ENCODE measurements at places on chromosomes 12 and 14. TPM values are rescaled to one million over a fixed set of nuclear protein-coding genes. Genes with fewer than 3 reads are reported as not detected.

Gene TAS2R14
- 1.4 TPM for total RNA-seq

Gene B4GALNT3
- 2.3 TPM for total RNA-seq

Gene SLC25A21
- 2.1 TPM for total RNA-seq

Gene ERP27
- not detected for total RNA-seq

Gene GRIN2B
- total RNA-seq, result not detected

Gene PPFIA2
- not detected for total RNA-seq

Gene HSP90AA1
- total RNA-seq, result 383 TPM

Gene HOXC9
- 37.2 TPM for total RNA-seq

Gene KLHDC1
- total RNA-seq, result 1.3 TPM

Gene TIMELESS
- total RNA-seq, result 46.2 TPM

Gene ANKS1B
- 9.7 TPM for total RNA-seq

Gene KIF5A
- total RNA-seq, result 3.0 TPM

Gene IFI27L2
- total RNA-seq, result 13.2 TPM

Gene ANKRD33
- 0.21 TPM for total RNA-seq

GRCh38 chr12:24900196-24900595 is 48.7 kb downstream of the BCAT1 start:
- DNase-seq, result no peak
- H3K4me1 ChIP-seq, result no peaks in the 10 kb centered on the region
- H3K4me3 ChIP-seq, result no peak overlapping the region
- H3K27ac ChIP-seq, result no peak overlapping the region

DNA sequence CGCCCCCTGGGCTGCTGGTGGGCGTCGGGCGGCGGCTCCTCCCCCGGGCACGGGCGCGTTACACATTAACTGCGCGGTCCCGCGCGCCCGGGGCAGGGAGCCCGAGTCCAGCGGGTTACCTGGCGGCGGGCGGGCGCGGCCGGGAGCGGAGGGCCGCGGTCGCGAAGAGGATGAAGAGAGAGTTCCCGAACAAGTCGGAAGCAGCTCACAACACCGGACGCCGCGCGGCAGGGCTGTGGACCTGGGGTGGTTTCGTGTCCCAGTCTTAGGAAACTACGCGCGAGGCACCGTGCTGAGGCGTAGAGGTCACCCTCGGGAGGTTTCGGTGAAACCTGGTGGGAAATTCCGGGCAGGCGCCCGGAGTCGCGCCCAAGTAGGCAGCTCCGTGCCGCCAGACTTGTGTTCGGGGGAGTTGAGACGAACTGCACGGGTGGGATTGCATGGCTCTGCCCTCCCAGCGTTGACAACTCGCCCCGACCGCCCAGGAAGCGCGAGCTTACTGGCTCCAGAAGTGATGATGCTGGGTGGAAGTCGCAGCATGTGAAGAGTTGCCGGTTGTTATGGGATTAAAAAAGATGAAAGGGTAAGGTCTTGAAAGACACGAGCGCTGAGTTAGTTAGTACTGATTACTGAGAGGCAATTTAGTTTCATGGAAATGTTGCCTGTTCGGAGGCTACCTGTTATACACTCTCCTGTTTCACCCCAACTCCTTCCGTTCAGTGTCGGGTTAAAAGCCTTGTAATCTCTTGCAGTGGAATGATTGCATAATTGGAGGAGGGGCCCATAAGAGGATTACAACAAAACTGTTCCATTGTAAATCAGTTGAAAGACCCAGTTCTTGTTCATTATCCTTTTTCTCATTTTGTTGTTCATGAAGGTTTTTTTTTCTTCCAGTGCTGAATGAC is 879 bp downstream of the RAB3IP start:
- no peak for DNase-seq
- peaks cover 4% of the 10 kb centered on the region for H3K27me3 ChIP-seq
- peak overlapping the region; percentile 84 for H3K4me3 ChIP-seq

DNA sequence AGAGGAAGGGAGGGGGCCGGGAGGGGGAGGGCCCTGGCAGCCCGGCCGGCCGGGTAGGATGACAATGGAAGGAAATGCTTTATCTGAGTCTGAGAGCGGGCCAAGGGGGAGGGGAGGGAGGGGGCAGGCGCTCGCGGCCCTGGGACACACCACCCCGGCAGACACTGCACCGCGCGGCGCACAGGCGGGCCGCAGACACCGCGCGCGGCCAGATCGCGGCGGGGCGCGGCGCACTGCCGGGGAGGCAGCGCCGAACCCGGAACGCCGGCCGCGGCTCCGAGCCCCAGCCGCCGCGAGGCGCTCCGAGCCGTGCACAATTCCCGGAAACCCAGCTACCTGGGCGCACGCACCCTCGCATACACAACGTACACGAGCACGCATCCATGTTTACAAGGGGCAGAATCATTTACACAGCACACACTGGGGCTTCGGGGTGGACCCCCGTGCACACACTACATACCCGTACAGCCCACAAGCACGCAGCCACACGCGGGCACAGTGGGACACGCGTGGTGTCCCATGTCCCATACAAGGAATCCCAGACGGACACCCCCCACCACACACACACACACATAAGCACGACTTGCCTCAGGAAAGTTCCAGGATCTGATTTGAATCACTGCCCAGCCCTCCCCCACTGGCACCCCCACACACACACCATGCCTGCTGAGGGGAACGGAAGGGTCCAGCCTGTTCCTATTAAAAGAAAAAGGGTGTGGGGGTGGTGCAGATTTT is at the start of gene HDAC7:
TSS of gene HDAC7 (minus strand) at position 8 of the 735 bp plus-strand sequence. CDS start 118 bp downstream, outside the sequence.
- no peaks in the 10 kb centered on the region for H3K27me3 ChIP-seq
- no peaks in the 10 kb centered on the region for H3K36me3 ChIP-seq
- peak within 1 kb of the TSS; percentile 89 for H3K27ac ChIP-seq
- DNase-seq, result no peak
- peaks cover 55% of the 10 kb centered on the region for H3K4me1 ChIP-seq

GRCh38 chr12:12622418-12622817 is 10.7 kb downstream of the CREBL2 start:
- no peaks in the 10 kb centered on the region for H3K4me1 ChIP-seq

DNA sequence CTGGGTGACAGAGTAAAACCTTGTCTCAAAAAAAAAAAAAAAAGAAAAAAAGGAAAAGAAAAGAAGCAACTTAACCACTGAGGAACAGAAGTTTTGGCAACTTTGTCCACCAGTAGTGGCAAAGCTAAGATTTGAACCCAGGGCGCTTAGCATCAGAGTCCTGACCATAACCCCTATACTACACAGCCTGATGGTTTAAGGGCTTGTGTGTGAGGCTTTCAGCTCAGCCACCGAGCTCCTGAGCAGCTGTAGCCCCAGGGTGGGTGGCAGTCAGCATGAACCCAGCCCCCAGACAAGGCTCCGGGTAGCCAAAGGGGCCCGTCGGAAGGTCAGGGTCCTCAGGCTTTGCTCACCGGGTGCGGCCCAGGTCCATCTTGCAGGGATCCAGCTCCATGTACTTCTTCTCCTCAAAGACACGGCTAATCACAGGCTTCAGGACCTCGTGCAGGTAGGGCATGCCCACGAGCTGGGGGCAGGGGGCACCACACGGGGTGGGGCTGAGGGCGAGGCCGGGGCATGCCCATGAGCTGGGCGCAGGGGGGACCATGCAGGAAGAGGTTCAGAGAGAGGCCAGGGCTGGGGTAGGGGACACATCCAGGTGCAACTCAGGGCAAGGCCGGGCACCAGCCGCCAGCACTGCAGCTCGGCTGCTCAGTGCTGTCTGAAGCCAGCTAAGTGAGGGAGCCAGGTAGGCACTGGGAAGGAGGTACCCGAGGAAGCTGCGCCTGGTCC is 20.9 kb downstream of the RASAL1 start:
- no peaks in the 10 kb centered on the region for H3K4me1 ChIP-seq
- no peak for DNase-seq
- no peak overlapping the region for H3K27ac ChIP-seq
- no peaks in the 10 kb centered on the region for H3K36me3 ChIP-seq

GRCh38 chr12:113103756-113104450 is 31.7 kb downstream of the RASAL1 start:
- no peak overlapping the region for H3K27ac ChIP-seq
- no peak overlapping the region for H3K4me3 ChIP-seq
- no peaks in the 10 kb centered on the region for H3K36me3 ChIP-seq

DNA sequence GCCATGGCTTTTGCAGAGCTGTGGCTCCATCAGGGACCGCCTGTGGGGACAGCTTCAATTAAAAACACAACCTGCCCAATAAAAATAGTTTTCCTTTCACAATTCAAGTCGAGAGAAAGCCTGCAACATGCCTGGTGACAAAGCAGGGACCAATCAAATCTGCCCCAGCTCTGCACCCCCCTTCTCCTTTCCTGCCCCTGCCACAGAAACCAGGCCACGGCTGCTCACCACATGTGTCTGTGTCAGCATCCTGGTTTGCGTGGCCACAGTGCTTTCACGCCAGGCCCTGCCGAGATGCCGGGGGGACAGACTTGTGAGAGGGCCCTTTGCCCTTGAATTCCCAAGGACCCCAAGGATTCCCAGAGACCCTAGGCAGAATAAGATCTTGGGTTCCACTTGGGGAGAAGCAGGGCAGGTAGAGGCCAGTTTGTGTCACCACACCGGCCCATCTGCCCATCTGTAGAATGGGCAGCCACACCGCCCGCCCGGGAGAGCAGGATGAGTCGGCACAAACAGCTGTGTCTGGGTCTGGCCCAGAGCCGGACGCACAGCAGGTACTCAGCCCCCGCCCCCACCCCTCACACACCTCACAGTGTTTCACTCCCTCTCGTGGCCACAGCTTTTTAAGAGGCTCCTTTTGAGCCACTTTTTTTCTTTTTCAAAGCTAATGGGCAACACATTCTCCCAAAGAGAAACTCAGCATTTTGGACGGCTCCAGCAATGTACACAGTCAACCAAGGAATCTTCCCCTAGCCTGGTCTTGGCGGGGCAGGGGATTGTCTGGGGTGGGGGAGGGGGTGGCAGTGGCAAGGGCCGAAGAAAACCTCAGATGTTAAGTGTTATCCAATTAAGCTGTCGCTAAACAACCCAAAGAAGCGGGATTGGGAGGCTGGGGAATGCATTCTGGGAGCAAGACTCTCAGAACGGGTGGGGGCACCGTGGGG is 41.5 kb downstream of the BCL11B start:
- H3K27ac ChIP-seq, result no peak overlapping the region
- no peak overlapping the region for H3K4me3 ChIP-seq
- H3K4me1 ChIP-seq, result no peaks in the 10 kb centered on the region
- no peaks in the 10 kb centered on the region for H3K27me3 ChIP-seq

- DNase-seq, result no peak
- H3K36me3 ChIP-seq, result no peaks in the 10 kb centered on the region
- no peak overlapping the region for H3K4me3 ChIP-seq
These were observed 390.2 kb downstream of the SOX5 start for GRCh38 chr12:23559268-23559753.

- H3K4me1 ChIP-seq, result no peaks in the 10 kb centered on the region
- H3K27ac ChIP-seq, result no peak overlapping the region
- H3K4me3 ChIP-seq, result no peak overlapping the region
- no peak for DNase-seq
- H3K27me3 ChIP-seq, result no peaks in the 10 kb centered on the region
These were observed 11.0 kb downstream of the OR4K1 start for GRCh38 chr14:19941668-19942067.

- H3K4me1 ChIP-seq, result no peaks in the 10 kb centered on the region
- DNase-seq, result peak; percentile 8
- H3K27ac ChIP-seq, result no peak overlapping the region
- H3K4me3 ChIP-seq, result no peak overlapping the region
These were observed 169.0 kb downstream of the PRIMA1 start for GRCh38 chr14:93619176-93619793.

- no peak for DNase-seq
- H3K27me3 ChIP-seq, result no peaks in the 10 kb centered on the region
- no peak overlapping the region for H3K4me3 ChIP-seq
- H3K4me1 ChIP-seq, result no peaks in the 10 kb centered on the region
- H3K36me3 ChIP-seq, result no peaks in the 10 kb centered on the region
- H3K27ac ChIP-seq, result no peak overlapping the region
These were observed 308.7 kb downstream of the EMP1 start for GRCh38 chr12:13505224-13505623.

- H3K27ac ChIP-seq, result no peak overlapping the region
- DNase-seq, result no peak
- H3K4me3 ChIP-seq, result no peak overlapping the region
- no peaks in the 10 kb centered on the region for H3K4me1 ChIP-seq
- H3K27me3 ChIP-seq, result no peaks in the 10 kb centered on the region
These were observed 28.1 kb upstream of the TTC7B start for GRCh38 chr14:90844321-90844720.

GRCh38 chr14:36676236-36676635 is 14.6 kb downstream of the PAX9 start:
- no peaks in the 10 kb centered on the region for H3K4me1 ChIP-seq
- no peak overlapping the region for H3K4me3 ChIP-seq
- no peaks in the 10 kb centered on the region for H3K36me3 ChIP-seq
- no peak for DNase-seq
- H3K27me3 ChIP-seq, result no peaks in the 10 kb centered on the region

GRCh38 chr14:32230181-32230580 is 27.1 kb upstream of the RNU6-8 start:
- H3K4me1 ChIP-seq, result no peaks in the 10 kb centered on the region
- H3K27ac ChIP-seq, result no peak overlapping the region
- no peak for DNase-seq
- no peaks in the 10 kb centered on the region for H3K36me3 ChIP-seq
- no peak overlapping the region for H3K4me3 ChIP-seq

GRCh38 chr14:95260537-95261361 is 59.0 kb downstream of the CLMN start:
- no peak for DNase-seq
- no peaks in the 10 kb centered on the region for H3K36me3 ChIP-seq
- peaks cover 38% of the 10 kb centered on the region for H3K4me1 ChIP-seq
- H3K27ac ChIP-seq, result peak overlapping the region; percentile 42
- no peak overlapping the region for H3K4me3 ChIP-seq

GRCh38 chr14:82431031-82431430 is 897.4 kb upstream of the SEL1L start:
- no peaks in the 10 kb centered on the region for H3K4me1 ChIP-seq
- H3K27me3 ChIP-seq, result no peaks in the 10 kb centered on the region
- no peak overlapping the region for H3K4me3 ChIP-seq
- no peaks in the 10 kb centered on the region for H3K36me3 ChIP-seq
- no peak for DNase-seq

GRCh38 chr14:75445236-75445635 is 17.4 kb downstream of the JDP2 start:
- H3K27me3 ChIP-seq, result no peaks in the 10 kb centered on the region
- H3K27ac ChIP-seq, result no peak overlapping the region
- no peaks in the 10 kb centered on the region for H3K4me1 ChIP-seq
- no peak overlapping the region for H3K4me3 ChIP-seq
- DNase-seq, result no peak

- no peak overlapping the region for H3K4me3 ChIP-seq
- no peaks in the 10 kb centered on the region for H3K4me1 ChIP-seq
- no peak for DNase-seq
- H3K27ac ChIP-seq, result no peak overlapping the region
These were observed 35.0 kb downstream of the TGFB3 start for GRCh38 chr14:75946785-75947184.
